ENCODE measurements at places on chromosomes 6 and 20. TPM values are rescaled to one million over a fixed set of nuclear protein-coding genes. Genes with fewer than 3 reads are reported as not detected.

DOP1A gene
- total RNA-seq: 26.4 TPM

DNA sequence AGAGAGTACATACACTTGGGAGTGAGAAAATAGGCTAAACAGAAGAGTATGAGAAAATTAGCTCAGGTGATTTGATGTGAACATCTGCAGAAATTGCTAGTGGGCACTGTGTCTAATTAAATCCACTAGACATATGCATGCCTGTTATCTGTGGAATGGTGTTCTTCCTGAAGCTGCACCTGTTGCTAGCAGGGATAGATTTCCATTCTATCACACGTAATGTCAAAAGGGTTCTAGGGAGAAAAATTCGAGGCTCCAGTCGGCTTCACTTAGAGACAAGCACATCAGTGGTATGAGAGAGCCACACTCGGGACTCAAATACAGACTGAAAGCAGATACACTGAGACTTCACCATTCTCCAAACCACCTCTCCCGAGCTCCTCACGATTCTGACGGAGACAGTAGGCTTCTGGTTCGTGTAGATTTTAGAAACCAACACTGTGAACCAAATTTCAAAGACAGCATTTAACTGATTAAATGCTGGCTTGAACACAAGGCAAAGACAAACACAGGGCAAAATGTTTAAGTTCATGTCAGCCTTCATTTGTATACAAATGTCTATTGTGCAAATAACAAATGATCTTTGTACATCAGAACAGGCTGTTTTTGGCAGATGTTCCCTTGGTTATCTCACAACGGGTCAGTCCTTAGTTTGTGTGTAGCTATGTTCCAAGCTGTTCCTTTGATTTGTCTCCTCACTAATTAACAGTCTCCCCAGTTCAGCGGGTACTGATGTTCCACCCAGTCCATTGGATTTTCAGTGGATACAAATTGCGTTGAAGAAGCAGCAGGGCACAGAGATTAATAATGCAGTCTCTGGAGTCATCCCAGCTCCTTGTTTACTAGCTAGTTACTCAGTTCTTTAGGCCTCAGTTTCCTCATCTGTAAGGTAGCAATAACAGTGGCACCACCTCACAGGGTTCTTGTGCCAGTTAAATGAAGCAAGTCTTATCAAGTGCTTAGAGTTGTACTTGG is 131.0 kb upstream of the IFNGR1 start:
- no peak for DNase-seq
- H3K4me1 ChIP-seq: no peaks in the 10 kb centered on the region
- H3K27me3 ChIP-seq: no peaks in the 10 kb centered on the region
- H3K4me3 ChIP-seq: no peak overlapping the region
- H3K36me3 ChIP-seq: no peaks in the 10 kb centered on the region
- H3K27ac ChIP-seq: no peak overlapping the region

GRCh38 chr6:149503276-149503675 is 18.5 kb upstream of the ZC3H12D start:
- H3K27ac ChIP-seq: no peak overlapping the region
- no peak overlapping the region for H3K4me3 ChIP-seq
- no peaks in the 10 kb centered on the region for H3K27me3 ChIP-seq
- H3K4me1 ChIP-seq: no peaks in the 10 kb centered on the region

- H3K36me3 ChIP-seq: peaks cover 27% of the 10 kb centered on the region
- H3K27me3 ChIP-seq: no peaks in the 10 kb centered on the region
- DNase-seq: peak; percentile 59
- no peak overlapping the region for H3K4me3 ChIP-seq
- no peak overlapping the region for H3K27ac ChIP-seq
Observed at GRCh38 chr20:35560105-35560511, 18.2 kb downstream of the ERGIC3 start.

TFAP2D gene
- total RNA-seq: not detected

DNA sequence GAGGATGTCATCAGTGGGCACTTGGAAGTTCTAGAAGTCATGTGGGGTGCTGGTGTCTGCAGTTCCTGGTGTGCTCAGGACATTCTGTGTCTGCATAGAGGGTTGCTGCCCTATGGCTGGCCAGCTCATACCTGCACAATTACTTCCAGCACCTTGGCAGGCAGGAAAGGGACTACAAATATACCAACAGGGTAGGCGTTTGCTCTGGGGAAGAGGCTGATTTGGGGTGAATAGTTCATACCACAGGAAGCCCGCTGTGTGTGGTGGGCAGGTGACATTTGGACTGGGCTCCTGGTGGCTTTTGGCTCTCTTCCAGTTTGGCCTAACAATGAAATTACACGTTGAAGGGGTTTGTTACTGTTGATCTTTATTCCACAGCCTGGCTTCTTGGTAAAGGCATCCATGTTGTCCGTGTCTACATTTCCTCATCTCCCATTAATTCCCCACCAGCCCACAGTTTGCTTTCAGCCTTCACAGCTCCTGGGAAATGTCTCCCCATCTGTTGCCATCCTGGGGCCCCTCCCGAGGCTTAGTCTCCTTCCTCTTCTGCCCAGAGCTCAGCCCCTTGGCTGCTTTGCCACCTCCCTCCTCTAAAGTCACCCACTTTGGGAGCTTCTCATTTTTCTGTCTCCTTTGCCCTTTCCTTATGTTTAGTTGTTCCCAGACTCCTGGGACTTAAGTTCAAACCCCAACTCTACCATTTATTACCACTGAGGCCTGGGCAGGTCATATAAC is 88.1 kb downstream of the RSPH3 start:
- H3K4me3 ChIP-seq: no peak overlapping the region
- H3K36me3 ChIP-seq: no peaks in the 10 kb centered on the region
- no peak for DNase-seq
- no peaks in the 10 kb centered on the region for H3K27me3 ChIP-seq
- H3K27ac ChIP-seq: no peak overlapping the region

GRCh38 chr6:6780231-6780630 is 191.7 kb downstream of the LY86 start:
- no peak for DNase-seq
- no peaks in the 10 kb centered on the region for H3K27me3 ChIP-seq
- no peaks in the 10 kb centered on the region for H3K36me3 ChIP-seq
- H3K27ac ChIP-seq: no peak overlapping the region

SNAP25 gene
- 1.9 TPM for total RNA-seq

DNA sequence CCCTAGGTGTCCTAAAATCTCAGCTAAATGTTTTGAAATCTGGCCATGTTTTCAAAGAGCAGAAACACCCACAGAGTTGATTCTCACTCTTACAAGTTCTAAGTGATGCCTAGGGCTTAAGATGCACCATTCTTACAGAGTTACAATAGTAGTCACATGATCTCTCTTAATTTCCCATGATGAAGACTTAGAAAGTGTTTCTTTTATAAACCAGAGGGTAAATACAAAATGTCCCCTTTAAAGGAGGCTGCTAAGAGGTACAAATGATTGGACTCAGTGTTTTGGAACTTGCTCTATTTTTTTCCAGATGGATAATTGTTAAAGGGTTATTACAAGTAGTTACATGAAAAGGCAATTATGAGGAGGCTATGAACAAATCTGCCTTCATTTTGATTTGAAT is 244.6 kb downstream of the GRM1 start:
- no peaks in the 10 kb centered on the region for H3K36me3 ChIP-seq
- no peak overlapping the region for H3K4me3 ChIP-seq
- H3K4me1 ChIP-seq: no peaks in the 10 kb centered on the region

- H3K36me3 ChIP-seq: no peaks in the 10 kb centered on the region
- no peak overlapping the region for H3K27ac ChIP-seq
- H3K4me1 ChIP-seq: no peaks in the 10 kb centered on the region
Observed at GRCh38 chr20:24303393-24304170, 165.8 kb upstream of the SYNDIG1 start.

RAD21L1 gene
- total RNA-seq: not detected

BEND3 gene
- 3.8 TPM for total RNA-seq

DNA sequence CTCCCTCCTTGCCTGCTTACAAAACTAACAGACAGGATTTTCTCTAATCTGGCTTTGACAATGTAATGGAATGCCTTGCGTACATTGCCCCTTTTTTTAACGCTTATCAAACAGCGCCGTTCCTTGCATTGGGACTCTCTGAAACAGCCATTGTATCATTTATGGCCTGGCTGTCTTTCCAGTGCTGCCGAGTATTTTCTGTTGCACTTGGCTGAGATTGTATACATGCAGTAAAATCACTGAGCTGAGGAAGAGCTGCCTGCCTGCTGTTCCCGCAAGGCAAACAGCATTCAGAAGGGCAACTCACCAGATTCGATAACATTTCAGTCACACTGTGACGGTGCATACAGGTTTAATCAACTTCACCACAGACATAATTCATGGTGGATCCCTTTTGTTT is 106.0 kb downstream of the SH3BGRL2 start:
- H3K27ac ChIP-seq: no peak overlapping the region
- no peaks in the 10 kb centered on the region for H3K4me1 ChIP-seq
- no peaks in the 10 kb centered on the region for H3K27me3 ChIP-seq
- no peaks in the 10 kb centered on the region for H3K36me3 ChIP-seq
- DNase-seq: no peak

COL11A2 gene
- 1.2 TPM for total RNA-seq

DNA sequence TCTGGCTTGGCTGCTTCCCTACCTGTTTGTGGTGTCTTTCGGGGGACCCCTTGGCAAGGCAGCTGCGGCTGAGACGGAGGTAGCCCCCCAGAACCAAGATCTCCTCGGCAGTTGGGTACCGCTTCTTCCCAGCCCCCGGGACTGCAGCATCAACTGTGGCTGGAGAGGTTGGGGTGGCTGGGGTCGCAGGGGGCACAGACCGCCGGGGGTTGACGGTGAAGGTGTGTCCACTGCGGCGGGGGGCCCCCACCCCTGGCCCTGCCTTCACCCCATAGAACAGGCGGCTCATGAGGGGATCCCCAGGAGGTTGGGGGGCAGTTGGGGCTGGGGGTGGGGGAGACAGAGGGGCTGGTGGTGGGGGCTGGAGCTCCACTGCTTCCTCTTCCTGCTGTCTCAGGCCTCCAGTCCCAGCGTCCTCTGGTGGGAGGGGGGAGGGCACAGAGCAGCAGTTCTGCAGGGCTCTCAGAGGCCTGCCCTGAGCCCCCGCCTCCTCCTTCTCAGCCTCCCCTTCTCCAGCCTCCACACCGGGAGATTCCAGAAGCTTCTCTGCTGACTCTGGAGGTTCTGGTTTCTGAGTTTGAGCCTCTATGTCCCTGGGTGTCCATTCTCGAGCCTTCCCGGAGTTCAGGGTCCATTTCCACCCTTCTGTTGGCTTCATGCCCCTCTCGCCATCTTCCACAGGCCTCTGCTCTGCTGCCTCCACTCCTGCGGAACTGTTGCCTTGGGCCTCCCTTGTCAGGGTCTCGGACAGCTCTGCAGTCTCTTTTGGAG is 1.9 kb downstream of the PPP1R18 start:
- H3K4me1 ChIP-seq: peaks cover 49% of the 10 kb centered on the region
- peak; percentile 76 for DNase-seq
- peak overlapping the region; percentile 92 for H3K27ac ChIP-seq
- peak overlapping the region; percentile 78 for H3K4me3 ChIP-seq
- H3K36me3 ChIP-seq: peaks cover 11% of the 10 kb centered on the region

DNA sequence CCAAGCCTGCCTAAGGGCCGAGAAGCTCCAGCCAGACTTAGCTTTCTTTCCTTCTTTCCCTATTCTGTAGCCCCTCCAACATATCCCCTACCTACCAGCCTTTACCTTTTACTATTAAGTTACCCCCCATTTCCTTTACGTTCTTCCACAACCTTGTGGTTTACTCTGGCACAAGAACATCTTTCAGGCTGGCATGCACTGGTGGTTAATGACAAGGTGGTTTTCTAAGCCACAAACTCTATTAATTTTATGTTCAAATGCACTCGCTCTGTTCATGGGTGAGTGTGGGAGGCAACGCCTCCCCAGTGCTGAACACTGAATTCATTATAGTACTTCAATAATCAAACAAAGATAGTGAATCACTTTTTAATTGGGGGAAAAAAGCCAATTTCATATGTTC is 64.4 kb downstream of the TRERF1 start:
- no peaks in the 10 kb centered on the region for H3K4me1 ChIP-seq
- no peaks in the 10 kb centered on the region for H3K27me3 ChIP-seq

MDC1 gene
- 32.8 TPM for total RNA-seq

MARCKS gene
- total RNA-seq: 73.4 TPM

DNA sequence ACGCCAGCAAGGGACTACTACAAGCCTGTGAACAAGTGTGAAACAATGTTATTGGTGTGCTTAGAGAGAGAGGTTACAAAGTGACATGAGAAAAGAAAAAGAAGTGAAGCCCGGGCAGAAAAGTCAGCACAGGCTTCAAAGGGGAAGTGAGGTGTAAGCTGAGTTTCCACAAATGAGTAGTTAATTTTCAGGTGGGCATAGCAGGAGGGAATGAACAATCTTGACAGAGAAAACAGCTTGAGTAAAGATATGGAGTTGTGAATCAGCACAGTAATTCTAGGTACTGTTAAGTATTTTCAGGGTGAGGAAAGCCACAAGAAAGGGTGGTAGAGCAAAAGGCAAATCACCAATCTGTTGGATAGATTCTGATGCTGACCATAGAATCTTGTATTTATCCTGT is 4.3 kb downstream of the KCNQ5 start:
- no peak overlapping the region for H3K27ac ChIP-seq
- peaks cover 13% of the 10 kb centered on the region for H3K4me1 ChIP-seq
- H3K36me3 ChIP-seq: no peaks in the 10 kb centered on the region
- H3K4me3 ChIP-seq: no peak overlapping the region

GRCh38 chr6:56525974-56526789 is 116.5 kb downstream of the DST start:
- no peak for DNase-seq
- H3K27me3 ChIP-seq: no peaks in the 10 kb centered on the region
- H3K4me1 ChIP-seq: peaks cover 10% of the 10 kb centered on the region

UST gene
- 11.8 TPM for total RNA-seq

ZNF133 gene
- 11.1 TPM for total RNA-seq

GRCh38 chr20:4120921-4121321 is 105.6 kb upstream of the RNF24 start:
- no peak overlapping the region for H3K27ac ChIP-seq
- DNase-seq: no peak
- H3K4me3 ChIP-seq: no peak overlapping the region
- H3K27me3 ChIP-seq: no peaks in the 10 kb centered on the region

GRCh38 chr6:12017263-12017662 is 5.2 kb downstream of the HIVEP1 start:
- no peak overlapping the region for H3K27ac ChIP-seq
- no peak overlapping the region for H3K4me3 ChIP-seq

- H3K27ac ChIP-seq: no peak overlapping the region
- H3K27me3 ChIP-seq: no peaks in the 10 kb centered on the region
- H3K36me3 ChIP-seq: no peaks in the 10 kb centered on the region
- no peak for DNase-seq
- H3K4me1 ChIP-seq: no peaks in the 10 kb centered on the region
- no peak overlapping the region for H3K4me3 ChIP-seq
Observed at GRCh38 chr6:73121421-73121993, 103.8 kb downstream of the KHDC1L start.

TBX18 gene
- 1.0 TPM for total RNA-seq

DNA sequence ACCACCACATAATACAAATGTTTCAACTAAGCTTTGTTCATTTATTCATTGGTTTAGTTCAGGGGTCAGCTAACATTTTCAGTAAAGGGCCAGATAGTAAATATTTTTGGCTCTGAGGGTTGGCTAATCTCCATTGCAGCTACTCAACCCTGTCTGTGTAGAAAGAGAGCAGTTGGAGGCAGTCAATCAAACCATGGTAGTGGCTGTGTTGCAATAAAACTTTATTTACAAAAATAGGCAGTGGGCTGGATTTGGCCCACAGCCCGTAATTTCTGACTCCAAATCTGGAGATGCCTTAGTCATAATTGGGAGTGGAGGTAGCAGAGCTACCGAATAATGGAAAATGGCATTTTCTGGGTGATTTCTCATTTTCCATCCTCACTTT is 242.5 kb upstream of the ZFP64 start:
- no peak for DNase-seq
- no peaks in the 10 kb centered on the region for H3K4me1 ChIP-seq
- H3K27ac ChIP-seq: no peak overlapping the region
- no peaks in the 10 kb centered on the region for H3K36me3 ChIP-seq
- no peaks in the 10 kb centered on the region for H3K27me3 ChIP-seq

KCNB1 gene
- 0.41 TPM for total RNA-seq

GRCh38 chr6:119446115-119446554 is 96.6 kb upstream of the MAN1A1 start:
- no peaks in the 10 kb centered on the region for H3K27me3 ChIP-seq
- H3K36me3 ChIP-seq: no peaks in the 10 kb centered on the region
- peaks cover 19% of the 10 kb centered on the region for H3K4me1 ChIP-seq
- peak overlapping the region; percentile 13 for H3K27ac ChIP-seq
- H3K4me3 ChIP-seq: no peak overlapping the region

Data from upper lobe of right lung (tissue), 1 donor.